ENCODE measurements at places on chromosomes 5 and 9.

GRCh38 chr9:127634021-127634420, 21.9 kb downstream of the STXBP1 start:
- no peak for DNase-seq

GRCh38 chr5:167969998-167970397, 321.4 kb upstream of the WWC1 start:
- DNase-seq, result no peak

- no peak for DNase-seq
Observed at GRCh38 chr5:6029811-6030271, 348.5 kb downstream of the MED10 start.

GRCh38 chr9:134425401-134425800, 99.1 kb downstream of the RXRA start:
- DNase-seq, result no peak

DNA sequence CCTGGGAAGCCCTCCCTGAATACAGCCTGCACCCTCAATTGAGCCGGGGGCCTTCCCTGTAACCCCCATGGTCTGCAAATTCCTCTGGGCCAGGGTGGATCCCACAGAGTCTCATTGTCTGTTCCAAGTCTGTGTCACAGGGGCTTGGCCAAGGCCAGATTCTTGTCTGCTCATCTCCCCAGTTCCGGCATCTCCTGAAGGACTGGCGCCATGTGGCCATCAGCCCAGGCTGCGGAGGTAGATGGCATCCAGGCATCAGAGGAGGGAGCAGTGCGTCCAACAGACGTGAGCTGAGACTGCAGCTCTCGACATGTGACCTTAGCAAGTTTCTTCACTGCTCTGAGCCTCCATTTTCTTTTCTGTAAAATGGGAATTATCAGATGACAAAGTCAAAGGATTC, 37.3 kb upstream of the RPL26L1 start:
- DNase-seq, result no peak

- DNase-seq, result no peak
Observed at GRCh38 chr5:149134778-149135500, 6.4 kb upstream of the ABLIM3 start.

- DNase-seq, result no peak
Observed at GRCh38 chr9:72415163-72415562, 50.2 kb upstream of the ZFAND5 start.

- DNase-seq, result no peak
Observed at GRCh38 chr9:14089051-14089803, 224.7 kb downstream of the NFIB start.

DNA sequence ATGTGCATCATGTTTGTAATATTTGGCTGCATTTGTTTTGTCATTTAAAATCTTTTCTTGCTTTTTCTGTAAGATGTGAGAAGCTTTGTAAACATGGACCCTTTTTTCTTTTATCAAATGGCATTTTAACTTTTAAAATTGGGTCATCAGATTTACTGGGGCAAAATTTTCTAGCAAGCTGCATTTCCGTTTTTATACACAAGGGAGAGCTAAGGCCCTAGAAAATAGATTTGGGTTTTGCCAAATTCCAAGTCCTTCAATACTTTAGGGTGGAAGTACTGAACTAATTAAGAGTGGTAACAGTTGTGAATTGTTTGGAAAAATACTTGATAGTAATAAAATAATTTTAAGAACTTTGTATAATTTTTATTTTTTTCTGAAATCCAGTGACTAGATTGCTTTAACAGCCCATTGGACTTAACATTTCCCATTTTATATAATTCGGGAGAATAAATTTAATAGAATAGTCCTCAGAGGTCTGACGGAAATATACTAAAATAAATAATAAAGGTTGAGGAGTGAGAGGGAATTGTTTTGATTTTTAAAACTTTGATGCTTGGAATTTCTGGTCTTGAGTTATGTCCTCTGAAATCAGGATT, 117.4 kb downstream of the SMARCA2 start:
- DNase-seq, result no peak
